ENCODE measurements at places on chromosomes 1 and 21. TPM values are rescaled to one million over a fixed set of nuclear protein-coding genes. Genes with fewer than 3 reads are reported as not detected.

MYOG gene
- total RNA-seq, result not detected

TATDN3 gene
- total RNA-seq, result 12.1 TPM

DNA sequence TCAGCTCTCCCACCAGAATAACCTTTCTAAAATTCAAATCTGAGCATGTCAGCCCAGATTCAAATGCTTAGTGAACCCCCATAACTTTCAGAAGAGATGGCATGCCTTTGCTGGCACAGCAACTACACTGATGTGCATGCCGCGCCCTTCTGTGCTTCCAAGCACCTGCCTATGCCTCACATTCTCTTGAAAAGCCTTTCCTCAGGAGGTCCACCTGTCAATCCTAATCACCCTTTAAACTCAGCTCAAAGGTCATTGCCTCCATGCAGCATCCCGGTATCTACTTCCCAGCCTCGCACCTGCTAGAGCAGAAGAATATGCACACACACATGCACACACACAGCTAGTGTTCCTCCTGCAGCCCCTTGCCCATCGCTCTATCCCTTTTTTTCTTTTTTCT, 5.2 kb upstream of the S100A2 start:
- DNase-seq, result no peak

- no peak for DNase-seq
Observed at GRCh38 chr1:169117014-169117413, 10.5 kb downstream of the ATP1B1 start.

- no peak for DNase-seq
Observed at GRCh38 chr1:184911830-184912229, 62.5 kb downstream of the NIBAN1 start.

GRCh38 chr1:20368866-20369470, 78.3 kb downstream of the VWA5B1 start:
- no peak for DNase-seq

DNA sequence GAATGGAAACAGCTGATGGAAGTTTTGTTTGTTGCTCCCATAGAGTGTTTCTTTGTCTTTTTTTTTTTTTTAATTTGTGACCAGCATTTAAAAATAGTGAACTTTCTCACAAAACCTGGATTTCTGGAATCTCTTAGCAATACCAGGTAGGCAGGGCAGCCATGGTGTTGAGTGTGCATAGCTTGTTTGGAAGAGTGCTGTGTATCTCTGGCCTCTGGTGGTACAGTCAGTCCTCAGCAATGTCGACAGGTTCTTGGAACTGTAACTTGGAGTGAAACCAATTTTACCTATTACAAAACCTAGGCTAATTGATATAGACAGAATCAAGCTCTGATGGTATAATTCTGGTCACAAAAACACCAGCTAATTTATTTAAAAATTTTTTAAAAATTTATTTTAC, 6.7 kb downstream of the AADACL3 start:
- DNase-seq, result peak; percentile 22

DNA sequence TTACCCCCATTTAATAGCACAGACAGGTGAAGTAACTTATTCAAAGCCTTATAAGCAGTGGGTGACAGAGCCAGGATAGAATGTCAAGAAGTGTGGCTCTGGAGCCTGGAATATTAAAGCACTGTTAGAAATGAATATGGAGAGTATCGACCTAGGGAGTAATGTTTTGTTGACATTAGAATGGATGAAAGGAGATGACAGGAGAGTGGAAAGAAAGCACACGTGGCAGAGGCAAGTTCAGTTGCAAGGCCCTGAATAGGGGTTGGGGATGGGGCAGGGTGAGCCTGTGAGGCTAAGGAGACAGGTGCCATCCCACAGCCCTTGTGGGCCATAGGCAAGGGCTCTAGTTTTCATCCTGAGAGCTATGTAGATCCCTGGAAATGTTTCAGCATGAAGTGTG, 125.5 kb upstream of the PLXNA2 start:
- no peak for DNase-seq

DNA sequence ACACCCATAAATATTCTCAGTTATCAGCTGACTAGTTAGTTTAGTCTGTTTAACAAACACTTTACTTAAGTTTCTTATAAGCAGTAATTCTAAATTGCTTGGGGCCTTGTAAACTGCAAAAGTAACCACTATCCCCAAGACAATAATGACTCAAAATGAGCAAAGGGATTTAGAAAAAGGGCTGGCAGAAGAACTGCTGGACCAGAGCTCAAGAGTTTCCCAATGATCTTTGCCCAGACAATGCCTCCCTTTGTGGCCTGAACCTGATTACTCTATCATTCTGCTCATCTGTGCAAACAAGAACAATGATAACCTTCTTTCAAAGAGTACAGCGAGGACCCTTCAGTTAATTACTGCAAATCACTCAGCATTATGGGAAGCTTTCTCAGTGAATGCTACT, 123.5 kb downstream of the TIAM1 start:
- peak; percentile 33 for DNase-seq

- DNase-seq, result no peak
Observed at GRCh38 chr1:190102757-190103326, 374.8 kb downstream of the BRINP3 start.

All from bronchial epithelial cell (primary cell).